Hematopoietic multipotent progenitor cell treated with erythropoietin and hydrocortisone succinate and interleukin-3 and kit ligand, for 15 days (in vitro differentiated cells): ENCODE measurements at places on chromosomes 5 and 9.

GRCh38 chr5:107966201-107966600, 295.5 kb upstream of the EFNA5 start:
- DNase-seq: no peak

DNA sequence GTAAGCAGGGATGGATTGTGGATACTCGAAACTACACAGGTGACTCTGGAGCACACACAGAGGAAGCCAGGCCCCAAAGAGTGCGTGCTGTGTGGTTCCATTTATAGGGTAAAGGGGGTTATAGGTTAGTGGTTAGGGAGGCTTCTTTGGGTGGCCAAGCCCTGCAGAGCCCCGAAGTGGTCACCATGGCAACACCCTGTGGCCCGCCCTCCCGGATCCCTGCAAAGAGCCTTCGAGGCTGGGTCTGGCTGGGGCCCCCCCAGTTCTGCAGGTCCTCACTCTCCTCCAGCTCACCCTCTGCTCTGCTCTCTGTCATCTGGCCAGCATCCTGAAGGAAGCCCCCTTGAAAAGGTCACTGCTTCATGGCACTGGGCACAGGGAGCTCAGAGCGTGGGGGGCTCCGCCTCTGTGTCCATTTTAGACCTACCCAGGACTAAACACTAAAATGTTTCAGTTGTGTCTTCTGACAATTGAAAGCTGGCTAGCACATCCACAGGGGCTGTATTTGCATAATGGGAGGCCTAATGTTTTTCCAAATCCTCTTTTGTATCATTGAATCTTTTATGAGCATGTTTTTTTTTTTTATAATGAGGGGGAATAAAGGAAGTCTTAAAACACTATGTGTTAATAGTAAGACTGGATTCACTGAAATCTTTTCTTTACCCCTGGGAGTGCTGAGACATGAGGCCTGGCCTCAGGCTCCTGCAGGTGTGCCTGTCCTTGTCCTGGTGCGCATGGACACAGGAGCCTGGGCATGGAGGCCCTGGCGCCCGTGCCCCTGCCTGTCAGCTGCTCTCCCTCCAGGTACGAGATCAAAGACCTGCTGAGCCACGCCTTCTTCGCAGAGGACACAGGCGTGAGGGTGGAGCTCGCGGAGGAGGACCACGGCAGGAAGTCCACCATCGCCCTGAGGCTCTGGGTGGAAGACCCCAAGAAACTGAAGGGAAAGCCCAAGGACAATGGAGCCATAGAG, 55.3 kb downstream of the WNK2 start:
- no peak for DNase-seq

DNA sequence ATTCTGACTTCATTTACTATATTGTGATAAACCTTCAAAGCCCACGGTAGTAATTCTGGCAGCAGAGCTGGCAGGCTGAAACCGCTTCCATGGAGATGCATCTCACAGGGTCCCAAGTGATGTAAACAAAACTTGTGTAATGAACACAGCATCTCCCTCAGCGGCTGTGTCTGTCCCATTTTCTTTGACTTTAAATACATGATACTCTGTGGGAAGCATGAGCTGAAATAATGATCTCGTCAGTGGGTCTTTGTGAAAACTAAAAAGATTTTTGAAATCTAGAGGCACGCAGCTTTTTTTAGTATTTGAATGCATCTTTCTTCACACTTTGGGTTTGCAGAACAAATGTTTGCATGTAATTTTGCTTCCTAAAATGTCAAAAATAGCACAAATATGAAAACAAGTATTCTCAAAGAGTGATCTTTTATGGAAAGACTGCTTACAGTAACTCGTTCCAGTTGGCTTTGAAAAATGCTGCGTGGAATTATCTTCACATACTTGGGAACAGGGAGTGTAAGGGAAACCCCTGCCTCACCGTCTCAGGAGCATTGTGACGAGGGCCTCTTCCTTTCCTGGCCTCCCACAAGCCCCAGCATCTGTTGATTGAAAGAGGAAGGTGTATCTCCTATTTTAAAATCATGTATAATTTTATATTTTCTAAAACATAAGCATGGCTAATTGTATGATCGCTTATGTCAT, 18.1 kb upstream of the LPCAT1 start:
- DNase-seq: no peak

DNA sequence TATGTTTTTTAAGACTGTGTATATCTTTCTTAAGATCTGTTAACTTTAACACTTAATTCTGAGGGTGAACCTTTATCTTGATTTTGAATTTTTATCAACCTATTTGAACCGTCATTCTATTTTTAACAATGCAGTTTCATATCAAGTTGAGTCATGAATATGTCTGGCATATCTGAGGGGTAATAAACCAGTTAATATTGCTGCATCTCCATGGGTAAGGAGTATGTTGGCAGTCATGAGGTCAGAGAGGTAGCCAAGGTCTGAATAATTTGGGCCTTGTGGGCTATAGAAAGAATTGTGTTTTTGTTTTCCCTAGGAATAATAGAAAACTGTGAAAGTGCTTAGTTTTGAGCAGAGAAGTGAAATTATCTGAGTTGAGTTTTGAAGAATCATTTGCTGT, 419.0 kb downstream of the PLK2 start:
- DNase-seq: no peak

GRCh38 chr9:121755581-121755980, 104.1 kb downstream of the DAB2IP start:
- no peak for DNase-seq

DNA sequence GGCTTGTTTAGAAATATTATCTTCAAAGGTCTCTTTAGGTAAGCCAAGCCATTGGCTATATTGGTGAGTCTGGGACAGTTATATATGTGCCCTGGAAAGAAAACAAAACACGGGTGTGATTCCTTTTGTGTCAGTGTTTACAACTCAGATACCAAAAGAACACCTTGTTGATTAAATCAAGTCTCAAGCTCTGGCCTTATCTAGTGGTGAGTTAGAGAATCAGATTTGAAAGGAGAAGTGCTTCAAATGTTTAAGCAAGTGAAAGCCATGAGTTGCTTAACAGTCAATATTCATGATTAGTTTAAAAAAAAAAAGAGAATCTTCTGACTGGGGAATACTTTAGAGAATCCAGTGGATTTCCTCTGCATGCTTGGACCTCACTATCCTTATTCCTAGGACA, 68.3 kb downstream of the IQGAP2 start:
- no peak for DNase-seq

- DNase-seq: no peak
Observed at GRCh38 chr9:22041775-22042174, 32.7 kb upstream of the CDKN2B start.

- DNase-seq: no peak
Observed at GRCh38 chr5:15513911-15514310, 13.9 kb downstream of the FBXL7 start.

- no peak for DNase-seq
Observed at GRCh38 chr5:113183694-113184093, 207.1 kb downstream of the DCP2 start.

DNA sequence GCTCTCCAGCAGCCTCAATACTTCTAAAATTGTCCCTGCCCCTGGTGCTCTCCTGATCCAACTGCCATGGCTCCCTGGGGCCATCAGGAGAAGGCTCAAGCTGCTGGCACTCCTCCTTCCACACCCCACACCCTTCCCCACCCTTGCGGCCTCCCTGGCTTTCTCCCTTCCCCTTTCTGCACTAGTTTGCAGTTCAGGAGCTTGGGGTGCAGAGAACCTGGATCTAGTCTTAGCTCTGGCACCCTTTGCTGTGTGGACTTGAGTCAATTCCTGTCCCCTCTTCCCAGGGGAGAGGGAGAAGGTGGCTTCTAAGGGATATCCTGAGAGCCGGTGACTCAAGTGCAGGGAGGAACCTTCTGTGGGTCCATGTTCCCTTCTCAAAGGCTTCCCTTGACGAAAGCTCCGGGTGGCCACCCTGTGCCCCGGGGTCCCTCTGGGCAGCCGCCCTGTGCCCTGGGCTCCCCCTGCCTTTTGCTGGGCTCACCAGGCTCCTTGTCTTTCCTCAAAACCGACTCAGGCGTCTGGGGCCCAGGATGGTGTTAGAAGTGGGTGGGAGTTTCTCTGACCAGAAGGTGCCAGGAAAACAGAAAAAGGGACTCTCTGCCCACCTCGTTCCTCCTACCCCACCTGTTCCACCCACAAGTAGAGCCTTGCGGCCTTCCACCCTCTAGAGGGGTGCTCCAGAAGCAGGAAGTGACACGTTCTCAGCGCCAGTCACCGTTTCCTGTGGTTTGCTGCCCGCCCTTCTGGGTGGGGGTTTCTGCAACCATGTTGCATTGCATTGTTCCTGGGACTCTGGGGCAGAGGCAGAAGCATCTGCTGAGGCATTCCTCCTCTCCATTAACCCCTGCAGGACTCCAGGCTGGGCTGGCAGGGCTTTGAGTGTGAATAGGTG, 15.0 kb downstream of the GLIPR2 start:
- DNase-seq: no peak

DNA sequence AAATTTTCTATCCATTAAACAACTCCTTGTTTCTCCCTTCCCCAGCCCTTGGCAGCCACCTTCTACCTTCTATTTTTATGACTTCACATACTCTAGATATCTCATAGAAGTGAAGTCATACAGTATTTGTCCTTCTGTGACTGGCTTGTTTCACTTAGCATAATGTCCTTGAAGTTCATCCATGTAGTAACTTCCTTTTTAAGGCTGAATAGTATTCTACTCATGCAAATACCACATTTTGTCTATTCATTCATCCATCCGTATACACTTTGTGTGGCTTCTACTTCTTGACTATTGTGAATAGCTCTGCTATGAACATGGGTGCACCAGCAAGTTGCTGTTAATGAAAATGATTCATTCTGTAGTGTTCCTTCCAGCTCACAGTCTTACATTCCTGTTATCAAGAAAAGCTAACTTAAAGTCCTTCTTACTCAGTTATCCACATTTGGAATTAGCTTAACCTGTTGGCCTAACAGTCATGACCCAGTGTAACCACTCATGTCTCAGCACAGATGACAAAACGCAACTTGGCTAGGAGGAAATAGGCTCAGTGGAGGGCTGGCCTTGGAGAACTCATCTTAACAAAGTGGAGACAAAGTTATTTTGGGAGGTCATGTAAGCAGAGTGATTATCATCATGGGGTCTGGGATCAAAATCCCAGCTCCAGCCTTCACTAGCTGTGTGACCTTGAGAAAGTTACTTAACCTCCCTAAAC, 129.7 kb upstream of the MAP3K1 start:
- DNase-seq: no peak

DNA sequence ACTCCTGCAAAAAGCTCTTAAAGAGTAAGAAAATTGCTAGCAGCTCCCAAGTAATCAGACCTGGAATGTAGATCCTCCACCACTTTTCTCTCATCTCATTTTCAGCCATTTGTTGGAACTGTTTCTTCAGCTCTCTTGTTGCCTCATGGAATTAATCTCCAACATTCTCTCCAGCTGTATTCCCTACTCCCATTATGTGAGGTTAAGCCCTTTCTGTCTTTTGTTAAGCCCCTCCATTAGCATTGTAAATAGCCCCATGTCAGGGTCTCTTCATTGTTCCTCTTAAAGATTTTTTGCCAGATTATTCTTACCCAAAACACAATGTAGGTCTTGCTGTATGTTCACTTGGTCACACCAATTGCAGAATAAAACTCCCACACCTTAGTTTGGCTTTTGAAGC, 119.8 kb downstream of the PLPPR1 start:
- no peak for DNase-seq

GRCh38 chr5:10295619-10296326, 11.9 kb downstream of the CMBL start:
- no peak for DNase-seq

- no peak for DNase-seq
Observed at GRCh38 chr5:74243634-74244033, 396.9 kb downstream of the ENC1 start.

- no peak for DNase-seq
Observed at GRCh38 chr9:98610711-98611110, 98.0 kb downstream of the GABBR2 start.

DNA sequence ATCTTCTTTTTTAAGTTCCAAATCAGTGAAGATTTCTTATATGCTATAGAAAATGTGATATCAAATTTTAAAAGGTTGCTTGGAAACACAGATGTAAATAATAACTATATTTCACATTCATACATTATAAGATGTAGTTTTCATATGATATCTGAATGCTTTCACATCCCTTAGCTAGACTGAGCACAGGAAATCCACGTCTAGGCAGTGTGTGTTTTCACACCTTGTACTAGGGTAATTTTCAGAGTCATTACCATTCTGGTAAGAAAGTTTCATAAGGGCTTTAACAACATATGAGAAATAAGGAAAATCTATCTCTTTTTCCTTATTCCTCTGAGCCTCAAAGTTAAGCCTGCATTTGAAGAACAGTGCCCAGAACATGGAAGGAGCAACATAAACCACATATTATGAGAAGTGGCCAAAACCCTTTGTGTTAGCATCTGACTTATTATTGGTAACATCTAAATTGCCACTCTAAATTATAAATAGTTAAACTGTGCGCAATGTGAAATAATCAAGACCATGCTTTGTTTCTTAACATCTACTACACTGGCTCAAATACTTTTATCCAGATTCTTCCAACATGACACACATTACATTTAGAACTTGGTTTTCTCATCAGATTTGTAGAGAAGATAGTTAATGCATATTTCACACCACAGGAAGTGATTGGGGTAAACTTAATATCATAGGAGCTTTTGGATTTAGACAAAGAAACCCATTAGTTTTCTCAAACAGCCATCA, 113.3 kb downstream of the PPP2R2B start:
- no peak for DNase-seq

DNA sequence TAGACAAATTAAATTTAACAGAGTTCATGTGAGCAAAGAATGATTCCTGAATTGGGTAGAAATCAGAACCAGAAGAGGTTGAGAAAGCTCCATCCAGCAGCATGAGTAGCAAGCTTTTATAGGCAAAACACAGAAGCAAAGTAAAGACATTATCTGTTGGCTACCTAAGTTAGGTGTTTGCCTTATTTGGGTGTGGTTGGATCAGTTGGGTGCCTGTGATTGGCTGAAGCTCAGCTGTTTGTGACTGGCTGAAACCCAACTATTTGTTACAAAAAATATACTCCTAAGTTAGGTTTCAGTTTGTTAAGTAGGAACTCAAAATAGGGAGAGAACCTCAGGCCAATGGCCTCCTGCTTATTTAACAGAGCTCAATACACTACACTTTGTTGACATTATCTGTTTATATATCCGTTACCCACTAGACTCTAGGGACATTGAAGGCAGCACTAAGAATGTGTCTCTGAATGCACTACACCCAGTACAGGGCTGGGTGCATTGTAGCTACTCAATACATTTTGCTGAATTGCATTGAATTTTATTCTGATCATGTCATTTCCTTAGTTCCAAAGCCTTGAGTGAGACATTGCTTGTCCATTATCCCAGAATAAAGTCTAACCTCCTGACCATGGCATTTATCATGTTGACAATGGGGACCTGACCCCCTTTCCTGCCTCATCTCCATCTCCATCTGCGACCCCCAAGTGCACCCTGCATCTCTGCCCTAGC, 98.7 kb downstream of the CCDC192 start:
- no peak for DNase-seq

- DNase-seq: no peak
Observed at GRCh38 chr5:51411921-51412325, 28.7 kb downstream of the ISL1 start.

- DNase-seq: no peak
Observed at GRCh38 chr5:2201011-2201410, 318.3 kb upstream of the IRX4 start.
